Stimulated activated CD8-positive, alpha-beta memory T cell treated with anti-CD3 and anti-CD28 coated beads, Interleukin-7, amount 100 ng/mL, for 24 hours (primary cell): ENCODE measurements at places on chromosomes 5 and 9.

- no peak for DNase-seq
These were observed 131.8 kb downstream of the GAPVD1 start for GRCh38 chr9:125393426-125393825.

GRCh38 chr9:3576328-3576727, 50.5 kb upstream of the RFX3 start:
- no peak for DNase-seq

- no peak for DNase-seq
These were observed 28.5 kb upstream of the PHF24 start for GRCh38 chr9:34929506-34930102.

DNA sequence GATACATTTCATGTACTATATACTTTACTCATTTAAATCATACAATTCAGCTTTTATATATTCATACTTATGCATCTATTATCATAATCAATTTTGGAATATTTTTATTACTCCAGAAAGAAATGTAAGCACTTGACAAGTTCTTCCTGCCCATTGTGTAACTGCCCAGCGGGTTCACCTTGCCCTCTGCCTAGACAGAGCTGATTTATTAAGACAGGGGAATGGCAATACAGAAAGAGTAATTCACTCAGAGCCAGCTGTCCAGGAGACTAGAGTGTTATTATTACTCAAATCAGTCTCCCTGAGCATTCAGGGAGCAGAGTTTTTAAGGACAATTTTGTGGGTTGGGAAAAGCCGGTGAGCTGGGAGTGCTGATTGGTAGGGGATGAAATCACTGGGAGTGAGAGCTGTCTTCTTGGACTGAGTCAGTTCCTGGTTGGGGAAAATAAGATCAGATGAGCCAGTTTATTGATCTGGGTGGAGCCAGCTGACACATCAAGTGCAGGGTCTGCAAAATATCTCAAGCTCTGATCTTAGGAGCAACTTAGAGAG, 16.1 kb upstream of the SPIN1 start:
- no peak for DNase-seq

GRCh38 chr5:172223901-172224873, 30.2 kb downstream of the EFCAB9 start:
- no peak for DNase-seq

GRCh38 chr5:120457839-120458507, 6.1 kb upstream of the PRR16 start:
- DNase-seq = no peak

DNA sequence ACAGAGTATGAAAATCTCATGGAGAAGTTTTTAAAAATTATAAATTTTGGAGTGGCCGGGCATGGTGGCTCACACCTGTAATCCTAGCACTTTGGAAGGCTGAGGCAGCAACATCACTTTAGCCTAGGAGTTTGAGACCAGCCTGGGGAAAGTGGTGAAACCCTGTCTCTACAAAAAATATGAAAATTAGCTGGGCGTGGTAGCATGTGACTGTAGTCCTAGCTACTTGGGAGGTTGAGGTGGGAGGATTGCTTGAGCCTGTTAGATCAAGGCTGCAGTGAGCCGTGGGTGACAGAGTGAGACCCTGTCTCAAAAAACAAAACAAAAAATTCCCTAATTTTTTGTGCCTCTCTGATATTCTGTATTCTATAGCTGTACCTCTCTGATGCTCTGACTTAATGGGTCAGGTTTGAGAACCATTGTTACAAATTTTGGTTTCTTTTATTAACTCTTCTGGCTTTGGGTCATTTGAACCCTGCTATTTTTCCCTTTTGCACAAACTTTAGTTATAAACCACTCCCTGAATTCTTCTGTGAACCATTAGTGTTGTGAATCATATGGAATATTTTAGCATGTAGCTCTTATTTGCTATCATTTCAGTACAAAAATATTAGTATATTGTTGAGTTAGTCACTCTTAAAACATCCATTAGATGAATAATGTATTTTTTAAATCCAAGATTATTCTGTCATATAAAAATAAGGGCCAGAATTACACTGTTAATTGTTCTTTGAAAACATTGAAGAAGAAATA, 51.0 kb downstream of the FER start:
- no peak for DNase-seq

- no peak for DNase-seq
These were observed 22.2 kb upstream of the SLC9A3 start for GRCh38 chr5:546376-546908.
